EH (cell line): ENCODE measurements at places on chromosomes 2 and 18.

DNA sequence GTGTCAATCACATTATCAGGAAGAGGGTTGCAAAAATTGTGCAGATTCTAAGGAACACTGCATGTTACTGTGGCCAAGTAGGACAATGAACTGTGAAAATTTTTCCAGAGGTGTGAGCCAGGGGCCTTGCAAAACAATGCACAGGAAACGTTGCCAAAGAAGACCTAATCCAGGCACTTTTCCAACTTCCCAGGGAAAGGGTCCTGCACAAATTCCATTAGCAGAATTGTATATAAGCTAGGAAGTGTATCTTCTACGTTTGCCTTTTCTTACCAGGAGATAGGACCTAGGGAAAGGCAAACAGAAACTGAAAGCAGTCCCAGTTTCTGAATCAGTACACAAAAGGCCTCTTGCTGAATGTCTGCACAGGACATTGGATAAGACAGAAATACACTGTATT is 1888.3 kb upstream of the CELF4 start:
- DNase-seq: peak; percentile 46

- no peak for DNase-seq
Measured at GRCh38 chr2:70808983-70809958, 11.1 kb downstream of the CLEC4F start.

DNA sequence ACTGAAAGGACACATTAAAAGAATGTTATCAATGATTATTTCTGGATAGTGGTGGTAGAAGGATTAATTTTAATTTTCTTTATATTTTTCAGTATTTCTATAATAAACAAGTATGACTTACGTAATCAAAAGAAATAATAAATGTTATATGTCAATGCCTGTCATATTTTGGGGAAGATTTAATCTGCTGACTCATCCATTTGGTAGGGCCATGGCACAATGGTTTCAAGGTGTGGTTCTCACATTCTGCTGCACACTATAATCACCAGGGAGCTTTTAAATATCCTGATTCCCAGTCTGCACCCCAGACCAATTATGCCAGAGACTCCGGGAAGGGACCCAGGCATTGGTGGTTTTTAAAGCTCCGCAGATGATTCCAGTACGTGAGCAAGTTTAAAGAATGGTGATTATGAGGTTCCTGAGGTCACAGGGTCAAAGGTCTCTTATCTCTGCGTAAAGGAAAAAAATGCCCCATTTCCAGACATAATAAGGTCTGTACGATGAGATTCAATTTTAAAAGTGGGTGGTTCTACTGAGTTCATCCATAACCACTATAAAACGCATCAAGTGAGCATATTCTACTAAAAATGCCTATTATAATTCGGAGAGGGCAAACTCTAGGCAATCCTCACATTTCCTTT is 27.2 kb downstream of the WIPF1 start:
- DNase-seq: no peak

GRCh38 chr2:218963601-218964000 is 4.1 kb downstream of the CDK5R2 start:
- no peak for DNase-seq

DNA sequence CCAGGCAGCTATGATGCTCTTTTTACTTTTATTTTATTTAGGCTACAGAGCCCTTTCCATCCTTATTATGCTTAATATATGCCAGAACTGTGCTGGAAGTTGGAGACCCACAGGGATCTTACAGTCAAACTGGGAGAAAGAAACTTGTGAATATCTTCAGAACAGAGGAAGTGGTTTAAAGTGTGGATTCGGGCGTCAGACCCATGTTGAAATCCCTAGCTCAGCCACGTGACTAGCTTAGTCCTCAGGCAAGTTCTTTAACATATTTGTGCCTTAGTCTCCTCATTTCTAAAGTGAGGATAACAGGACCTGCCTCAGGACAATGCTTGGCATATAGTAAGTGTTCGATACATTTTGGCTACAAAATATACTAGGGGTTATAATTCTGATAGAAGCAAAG is 59.1 kb downstream of the MAP3K20 start:
- DNase-seq: peak; percentile 30

GRCh38 chr2:105873721-105874120 is 129.0 kb downstream of the NCK2 start:
- DNase-seq: peak; percentile 83

- peak; percentile 34 for DNase-seq
Measured at GRCh38 chr2:187586011-187586641, 31.9 kb upstream of the TFPI start.

DNA sequence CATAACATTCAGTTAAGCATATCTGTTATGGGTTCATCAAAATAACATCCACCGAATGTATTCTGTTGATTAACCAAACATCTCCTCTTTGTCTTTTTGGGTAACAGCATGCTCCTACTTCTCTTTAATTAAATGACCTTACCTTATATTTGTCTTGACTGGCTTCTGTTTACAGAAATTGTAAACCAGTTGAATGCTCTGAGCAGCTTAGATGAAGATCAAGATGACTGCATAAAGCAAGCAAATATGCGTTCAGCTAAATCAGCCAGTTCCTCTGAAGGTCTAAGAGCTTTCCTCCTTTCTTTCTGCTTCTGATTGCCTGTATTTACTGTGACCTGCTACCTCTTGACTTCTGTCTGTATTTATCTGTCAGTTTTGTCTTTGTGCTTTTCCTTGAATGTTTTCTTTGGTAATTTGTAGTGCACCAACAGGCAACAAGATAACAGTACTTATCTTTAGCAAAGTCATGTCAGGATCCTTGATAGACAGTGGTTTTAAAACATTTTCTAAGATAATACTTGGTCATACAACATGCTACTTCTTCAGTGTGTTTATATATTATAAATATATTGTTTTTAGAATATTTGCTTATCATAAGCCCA is 152.8 kb downstream of the EHBP1 start:
- DNase-seq: no peak

DNA sequence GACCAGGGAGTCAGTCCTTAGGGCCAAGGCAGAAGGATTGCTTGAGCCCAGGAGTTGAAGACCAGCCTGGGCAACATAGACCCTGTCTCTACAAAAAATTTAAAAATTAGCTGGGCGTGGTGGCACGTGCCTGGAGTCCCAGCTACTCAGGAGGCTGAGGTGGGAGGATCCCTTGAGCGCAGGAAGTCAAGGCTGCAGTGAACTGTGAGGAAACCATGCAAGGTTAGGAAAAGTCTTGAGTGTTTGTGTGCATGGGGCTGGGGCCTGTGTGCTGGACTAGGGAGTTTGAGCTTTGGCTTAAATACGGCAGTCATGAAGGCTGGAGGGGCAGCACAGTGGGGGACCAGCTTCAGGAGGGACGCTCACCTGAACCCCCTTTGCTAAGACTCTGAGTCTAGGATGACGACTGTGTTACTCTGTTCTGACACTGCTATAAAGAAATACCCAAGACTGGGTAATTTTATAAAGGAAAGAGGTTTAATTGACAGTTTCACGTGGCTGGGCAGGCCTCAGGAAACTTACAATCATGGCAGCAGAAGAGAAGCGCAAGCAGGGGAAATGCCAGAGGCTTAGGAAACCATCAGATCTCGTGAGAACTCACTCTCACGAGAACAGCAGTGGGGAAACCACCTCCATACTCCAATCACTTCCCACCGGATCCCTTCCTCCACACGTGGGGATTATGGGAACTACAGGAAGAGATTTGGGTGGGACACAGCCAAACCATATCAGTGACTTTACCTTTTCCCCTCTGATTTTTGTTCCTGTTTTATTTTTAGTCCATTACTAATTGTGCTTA is 39.4 kb downstream of the GORASP2 start:
- no peak for DNase-seq

GRCh38 chr2:159251296-159252173 is 35.0 kb downstream of the WDSUB1 start:
- peak; percentile 15 for DNase-seq

GRCh38 chr2:201793631-201794030 is 12.7 kb upstream of the CDK15 start:
- DNase-seq: peak; percentile 65

DNA sequence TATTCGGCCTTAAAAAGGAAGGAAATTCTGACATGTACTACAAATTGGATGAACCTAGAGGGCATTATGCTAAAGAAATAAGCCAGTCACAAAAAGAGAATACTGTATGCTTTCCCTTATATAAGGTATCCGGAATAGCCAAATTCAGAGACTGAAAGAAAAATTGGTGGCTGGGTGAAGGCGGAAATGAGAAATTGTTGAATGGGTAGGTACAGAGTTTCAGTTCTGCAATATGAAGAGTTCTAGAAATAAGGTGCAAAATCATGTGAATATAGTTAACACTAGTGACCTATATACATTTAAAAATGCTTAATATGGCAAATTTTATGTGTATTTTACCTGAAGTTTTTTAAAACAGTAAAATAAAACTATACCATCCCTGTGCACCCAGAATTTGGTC is 43.1 kb downstream of the RMP24 start:
- DNase-seq: no peak

DNA sequence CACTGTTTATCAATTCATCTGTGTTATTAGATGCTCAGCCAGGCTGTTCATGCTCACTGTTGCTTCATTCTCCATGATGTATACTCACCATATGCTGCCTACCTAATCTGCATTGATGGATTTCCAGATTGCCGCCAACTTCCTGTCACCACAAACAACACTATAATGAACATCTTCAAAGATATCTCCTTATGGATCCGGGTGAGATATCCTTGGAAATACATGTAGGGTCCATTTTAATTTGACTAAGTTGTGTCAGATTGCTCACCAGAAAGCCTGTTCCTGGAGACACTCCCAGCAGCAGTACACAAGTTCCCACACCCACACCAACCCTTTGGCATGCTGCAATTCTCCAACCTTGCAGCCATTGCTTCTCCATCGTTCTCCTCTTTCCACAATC is 547.5 kb upstream of the TNP1 start:
- DNase-seq: no peak

- DNase-seq: no peak
Measured at GRCh38 chr2:172919732-172920131, 155.9 kb upstream of the MAP3K20 start.

GRCh38 chr2:10469301-10469700 is 21.2 kb upstream of the ODC1 start:
- DNase-seq: no peak

GRCh38 chr2:176161825-176162626 is 4.9 kb downstream of the HOXD3 start:
- peak; percentile 59 for DNase-seq

- peak; percentile 30 for DNase-seq
Measured at GRCh38 chr2:230715201-230715600, 2.6 kb downstream of the CAB39 start.

GRCh38 chr2:140164449-140164848 is 1384.3 kb upstream of the NXPH2 start:
- DNase-seq: no peak

DNA sequence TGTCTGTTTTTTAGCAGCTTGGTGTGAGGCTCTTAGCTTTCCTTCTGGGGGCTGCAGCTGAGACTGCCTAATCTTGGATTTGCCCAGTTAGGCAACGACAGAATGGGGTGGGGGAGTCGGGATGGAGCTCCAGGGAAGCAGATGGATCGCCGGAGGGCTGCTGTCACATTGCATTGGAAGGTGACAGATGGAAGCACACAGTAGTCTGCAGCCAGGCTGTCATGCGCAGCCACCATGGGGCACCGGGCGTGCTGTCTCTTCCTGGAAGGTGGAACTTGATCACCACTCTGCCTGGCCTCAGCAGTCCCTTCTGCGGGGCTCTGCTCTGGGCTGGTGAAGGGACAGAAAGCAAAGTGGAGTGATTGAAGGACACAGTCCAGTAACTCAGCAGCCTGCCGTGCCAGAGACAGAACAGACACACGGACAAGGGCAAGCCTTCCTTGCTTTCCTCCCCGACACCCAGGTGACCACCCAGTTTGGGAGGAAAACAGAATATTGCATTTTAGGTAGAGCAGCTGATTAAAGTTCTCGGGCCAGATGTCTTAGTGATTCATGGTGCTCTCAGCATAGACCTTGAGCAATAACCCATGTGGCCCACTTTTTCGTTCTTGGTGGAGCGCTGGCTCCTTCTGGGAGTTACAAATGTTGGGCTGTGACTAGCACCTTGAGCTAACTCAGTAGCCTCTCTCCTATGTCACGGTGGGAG is 40.9 kb downstream of the RNF144A start:
- no peak for DNase-seq

DNA sequence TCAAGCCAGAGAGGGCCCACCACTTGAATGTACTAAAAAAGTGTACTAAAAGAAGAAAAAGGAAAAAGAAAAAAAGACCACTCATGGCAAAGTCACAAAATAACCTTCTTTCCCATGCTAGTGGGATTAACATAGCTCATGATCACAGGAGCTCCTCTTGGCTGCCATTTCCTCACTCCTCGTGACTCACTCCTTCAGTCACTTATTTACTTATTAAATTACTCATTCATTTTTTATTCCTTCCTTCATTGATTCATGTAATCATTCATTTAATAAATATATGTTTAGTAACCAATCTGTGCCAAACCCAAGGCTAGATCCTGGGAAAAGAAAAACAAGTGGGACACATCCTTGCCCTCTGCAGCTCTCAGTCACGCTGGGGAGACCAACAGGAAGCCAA is 300.5 kb downstream of the INSIG2 start:
- peak; percentile 61 for DNase-seq

DNA sequence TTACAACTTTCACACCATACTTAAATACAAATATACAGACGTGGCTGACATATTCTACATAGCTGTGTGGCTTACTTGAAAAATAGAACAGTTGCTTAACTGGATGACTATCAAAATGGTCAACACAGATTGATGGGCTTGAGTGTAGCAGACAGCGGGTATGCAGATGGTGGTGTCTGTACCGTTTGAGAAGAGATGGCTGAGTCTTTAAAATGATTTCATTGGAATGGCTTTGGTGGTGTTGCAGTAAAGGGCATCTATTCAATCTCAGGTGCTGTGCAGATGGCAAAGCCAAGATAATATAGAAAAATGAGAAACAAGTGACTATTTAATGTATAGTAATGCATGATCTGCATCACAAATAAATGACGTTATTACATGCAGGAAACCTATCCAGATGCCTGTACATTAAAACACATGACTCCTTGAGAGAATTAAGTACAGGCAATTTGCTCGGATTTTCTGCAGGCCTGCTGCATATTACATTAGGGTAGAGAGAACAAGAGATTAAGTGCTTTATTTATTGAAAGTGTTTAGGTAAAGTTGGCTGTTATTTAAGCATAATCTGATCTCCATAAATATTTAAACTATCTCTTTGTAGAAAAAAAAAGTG is 68.5 kb downstream of the AGPS start:
- no peak for DNase-seq

GRCh38 chr2:223197046-223197445 is 145.1 kb downstream of the KCNE4 start:
- peak; percentile 41 for DNase-seq

DNA sequence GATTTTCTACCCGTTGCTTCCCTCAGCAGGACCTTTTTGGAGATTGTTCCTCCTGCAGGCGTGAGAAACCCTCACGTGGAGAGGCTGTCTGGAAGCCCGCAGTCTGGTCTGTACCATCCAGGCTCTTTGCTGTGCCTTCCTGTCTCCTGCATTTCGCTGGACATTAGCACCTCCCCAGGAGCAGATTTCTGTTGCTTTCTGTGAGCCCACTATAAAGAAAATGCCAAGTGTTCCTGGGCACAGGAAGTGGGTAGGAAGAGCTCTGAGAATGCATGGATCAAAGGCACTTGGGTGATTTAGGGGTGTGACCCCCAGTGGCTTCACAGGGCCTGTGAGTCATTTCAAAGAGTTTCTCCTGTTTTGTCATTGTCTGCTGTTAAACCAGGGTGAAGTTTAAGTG is 27.3 kb downstream of the SPTBN1 start:
- DNase-seq: peak; percentile 77

- no peak for DNase-seq
Measured at GRCh38 chr2:85734015-85734414, 19.8 kb upstream of the ATOH8 start.
